Hematopoietic multipotent progenitor cell (in vitro differentiated cells): ENCODE measurements at places on chromosomes 4 and X. TPM values are rescaled to one million over a fixed set of nuclear protein-coding genes. Genes with fewer than 3 reads are reported as not detected.

TMPRSS11F gene
- not detected for total RNA-seq

CXCL3 gene
- 5.7 TPM for total RNA-seq

WFS1 gene
- 2.2 TPM for total RNA-seq

P2RY4 gene
- total RNA-seq, result 0.81 TPM

LPAR4 gene
- total RNA-seq, result 0.27 TPM

SGMS2 gene
- total RNA-seq, result 5.4 TPM

RTL3 gene
- not detected for total RNA-seq

ETDA gene
- not detected for total RNA-seq

CXCL10 gene
- total RNA-seq, result 0.81 TPM

WDR19 gene
- total RNA-seq, result 13.2 TPM

HMX1 gene
- total RNA-seq, result not detected

MAGEE2 gene
- total RNA-seq, result 0.27 TPM

SLC6A14 gene
- not detected for total RNA-seq

CFP gene
- total RNA-seq, result 23.7 TPM

BMP3 gene
- total RNA-seq, result not detected
